ENCODE measurements at places on chromosomes 2 and 18. TPM values are rescaled to one million over a fixed set of nuclear protein-coding genes. Genes with fewer than 3 reads are reported as not detected.

The SLC39A6 gene
- total RNA-seq: 54.4 TPM

GRCh38 chr2:51528156-51528555 lies 496.2 kb upstream of the NRXN1 start:
- DNase-seq: no peak

The REG3G gene
- total RNA-seq: not detected

The RETSAT gene
- total RNA-seq: 47.2 TPM

DNA sequence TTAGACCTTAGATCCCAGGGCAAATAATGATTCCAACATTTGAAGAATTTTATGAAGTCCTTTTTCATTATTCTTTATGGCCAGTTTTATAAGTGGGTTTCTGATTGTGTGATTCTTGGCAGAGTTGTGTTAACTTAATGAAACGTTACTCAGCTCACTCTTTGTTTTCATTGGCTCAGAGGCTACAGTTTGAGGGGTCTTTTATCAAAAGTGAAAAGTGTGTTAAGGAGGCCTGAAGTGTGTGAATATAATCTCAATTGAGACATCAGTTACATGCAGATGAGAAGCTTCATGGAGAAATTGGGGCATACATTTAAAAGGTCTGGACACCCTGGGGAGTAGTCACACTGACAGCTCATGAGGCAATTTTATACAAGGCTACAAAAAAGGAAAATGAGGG lies 74.6 kb downstream of the ASXL3 start:
- DNase-seq: no peak

- DNase-seq: no peak
Observed at GRCh38 chr2:229416116-229416694, 145.1 kb upstream of the PID1 start.

Data from Calu3 (cell line).